Activated CD8-positive, alpha-beta memory T cell treated with anti-CD3 and anti-CD28 coated beads, Interleukin-2, amount 10 ng/mL, durations not matched to agents 7 days and 5 days (primary cell): ENCODE measurements at places on chromosomes 3 and 15. TPM values are rescaled to one million over a fixed set of nuclear protein-coding genes. Genes with fewer than 3 reads are reported as not detected.

GRCh38 chr3:156582532-156583183, 27.7 kb upstream of the SSR3 start:
- peaks cover 9% of the 10 kb centered on the region for H3K4me1 ChIP-seq
- no peaks in the 10 kb centered on the region for H3K36me3 ChIP-seq
- no peak overlapping the region for H3K27ac ChIP-seq
- H3K27me3 ChIP-seq, result peaks cover 5% of the 10 kb centered on the region

GRCh38 chr15:94700211-94700610, 468.9 kb downstream of the MCTP2 start:
- no peak overlapping the region for H3K4me3 ChIP-seq
- H3K36me3 ChIP-seq, result no peaks in the 10 kb centered on the region
- H3K4me1 ChIP-seq, result no peaks in the 10 kb centered on the region
- H3K27ac ChIP-seq, result no peak overlapping the region
- H3K27me3 ChIP-seq, result peaks cover 3% of the 10 kb centered on the region

- no peak overlapping the region for H3K27ac ChIP-seq
- H3K4me3 ChIP-seq, result no peak overlapping the region
- H3K27me3 ChIP-seq, result peaks cover 28% of the 10 kb centered on the region
- H3K36me3 ChIP-seq, result no peaks in the 10 kb centered on the region
- peaks cover 2% of the 10 kb centered on the region for H3K4me1 ChIP-seq
Observed at GRCh38 chr3:100865442-100865841, 127.8 kb downstream of the ABI3BP start.

DNA sequence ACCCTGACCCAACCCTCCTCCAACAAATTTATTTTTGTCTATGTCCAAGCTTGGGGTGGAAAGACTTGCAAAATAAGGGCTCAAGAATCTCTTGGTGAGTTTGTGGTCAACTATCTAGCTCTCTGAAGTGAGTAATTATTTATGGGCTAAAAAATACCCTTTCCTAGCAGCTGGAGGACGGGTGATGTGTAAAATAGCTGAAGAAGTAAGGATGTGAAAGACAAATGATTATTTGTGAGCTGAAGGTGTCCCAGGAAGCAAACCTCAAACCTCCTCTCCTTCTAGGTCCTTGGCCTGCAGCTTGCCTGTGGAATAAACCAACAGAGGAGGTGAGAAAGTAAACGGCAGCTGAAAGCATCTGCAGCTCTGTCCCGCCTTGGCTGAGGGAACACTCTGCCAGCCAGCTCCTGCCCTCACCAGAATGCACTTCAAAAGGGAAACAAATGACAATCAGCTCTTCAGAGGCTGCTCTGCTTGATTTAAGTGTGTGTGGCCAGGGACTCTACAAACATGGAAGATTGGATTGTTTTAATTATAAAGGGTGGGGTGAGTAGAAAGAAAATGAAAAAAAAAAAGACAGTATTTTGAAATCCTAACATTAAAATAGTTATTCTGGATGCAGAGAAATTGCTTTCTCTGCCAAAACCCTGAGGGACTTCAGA, 60.3 kb downstream of the TM4SF4 start:
- no peak overlapping the region for H3K27ac ChIP-seq
- no peak for DNase-seq
- H3K27me3 ChIP-seq, result peaks cover 3% of the 10 kb centered on the region
- no peak overlapping the region for H3K4me3 ChIP-seq
- peaks cover 7% of the 10 kb centered on the region for H3K4me1 ChIP-seq

Gene DPP8
- 44.1 TPM for total RNA-seq
